ENCODE measurements at places on chromosomes 5 and 9.

DNA sequence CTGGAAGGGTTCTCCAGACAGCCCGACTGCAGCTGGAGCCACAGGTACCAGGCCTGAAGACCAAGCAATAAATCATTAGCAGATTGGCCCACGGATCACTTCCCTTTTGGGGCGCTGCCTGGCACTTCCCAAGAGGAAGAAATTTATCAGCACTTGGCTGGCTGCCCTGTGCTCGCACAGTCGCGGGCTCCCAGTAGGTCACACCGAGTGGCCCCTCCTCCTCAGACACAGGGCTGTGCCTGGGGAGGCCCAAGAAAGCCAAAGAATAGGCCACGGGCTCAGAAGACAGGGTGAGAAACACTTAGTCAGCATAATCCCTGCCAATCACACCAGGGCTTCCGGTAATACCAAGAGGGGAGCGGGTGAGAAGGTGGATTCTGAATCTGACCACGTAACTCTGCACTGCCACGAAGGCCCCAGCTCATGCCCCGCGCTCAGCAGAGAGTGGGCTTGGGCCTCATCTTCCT lies 115.7 kb upstream of the MSX2 start:
- no peak for DNase-seq

DNA sequence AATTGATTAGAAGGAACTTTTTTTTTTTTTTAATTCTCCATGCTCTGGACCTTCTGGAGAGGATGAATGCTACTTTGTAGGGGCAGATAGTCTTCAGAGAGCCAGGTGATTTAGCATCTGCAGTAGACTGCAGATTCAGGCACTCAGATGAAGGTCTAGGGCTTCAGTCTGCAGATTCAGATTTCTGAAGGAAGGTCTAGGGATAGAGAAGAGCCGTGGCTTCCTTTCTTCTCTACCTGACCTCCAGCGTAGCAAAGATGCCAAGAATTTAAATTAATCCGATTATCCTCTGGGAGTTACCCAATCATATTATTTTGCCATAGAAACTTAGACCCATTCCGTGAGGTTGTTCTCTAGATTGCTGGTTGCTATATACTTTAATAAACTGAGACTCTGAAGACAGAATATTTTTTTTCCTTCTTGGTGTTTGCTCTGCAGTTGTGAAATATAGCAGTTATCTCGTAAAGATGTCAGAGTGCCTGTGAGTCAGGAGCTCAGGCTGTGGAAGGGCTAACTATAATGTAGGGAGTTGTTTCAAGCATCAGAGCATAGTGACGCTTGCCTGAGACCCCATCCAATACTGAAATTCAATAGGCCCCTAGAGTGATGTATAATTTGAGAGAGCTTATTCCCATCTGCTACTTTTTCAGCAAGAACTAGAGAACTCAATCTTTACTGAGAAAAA lies 132.7 kb upstream of the SLC12A2 start:
- DNase-seq, result no peak

- no peak for DNase-seq
These were observed 78.8 kb downstream of the SNX24 start for GRCh38 chr5:122924203-122924602.

DNA sequence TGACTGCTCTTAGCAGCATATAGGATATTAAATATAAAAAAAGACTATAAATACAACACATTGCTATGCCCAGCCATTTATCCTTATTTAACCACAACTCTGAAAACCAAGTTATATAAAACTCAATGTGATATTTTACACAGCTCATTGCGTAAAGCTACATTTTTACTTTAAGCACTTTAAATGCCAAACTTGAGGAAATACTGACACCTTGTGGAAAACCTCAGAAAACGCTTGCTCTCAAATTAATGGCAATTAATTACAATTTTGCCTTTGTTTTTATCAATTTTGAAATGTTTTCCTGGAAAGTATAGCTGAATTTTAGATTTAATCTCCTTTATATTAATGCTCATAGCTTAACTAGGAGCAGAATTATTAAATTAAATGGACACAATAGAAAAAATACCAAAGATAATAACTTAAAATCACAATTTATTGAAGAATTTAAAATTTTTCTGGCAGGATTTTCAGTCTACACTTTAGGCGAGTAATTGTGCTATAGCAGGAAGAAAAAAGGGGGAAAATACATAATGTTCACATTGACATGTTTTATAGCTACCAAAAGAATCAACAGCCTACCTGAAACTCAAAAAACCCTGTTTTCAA lies 25.2 kb upstream of the PLAC8L1 start:
- DNase-seq, result no peak

- DNase-seq, result no peak
These were observed 193.3 kb downstream of the TMEM38B start for GRCh38 chr9:105887679-105888078.

All from NCI-H1436 (cell line).